ENCODE measurements at places on chromosomes 5 and 9.
A peak's percentile ranks its signal among the peaks of the same experiment; 100 is the strongest.

- no peak for DNase-seq
Observed at GRCh38 chr5:33010846-33011245, 299.7 kb downstream of the NPR3 start.

DNA sequence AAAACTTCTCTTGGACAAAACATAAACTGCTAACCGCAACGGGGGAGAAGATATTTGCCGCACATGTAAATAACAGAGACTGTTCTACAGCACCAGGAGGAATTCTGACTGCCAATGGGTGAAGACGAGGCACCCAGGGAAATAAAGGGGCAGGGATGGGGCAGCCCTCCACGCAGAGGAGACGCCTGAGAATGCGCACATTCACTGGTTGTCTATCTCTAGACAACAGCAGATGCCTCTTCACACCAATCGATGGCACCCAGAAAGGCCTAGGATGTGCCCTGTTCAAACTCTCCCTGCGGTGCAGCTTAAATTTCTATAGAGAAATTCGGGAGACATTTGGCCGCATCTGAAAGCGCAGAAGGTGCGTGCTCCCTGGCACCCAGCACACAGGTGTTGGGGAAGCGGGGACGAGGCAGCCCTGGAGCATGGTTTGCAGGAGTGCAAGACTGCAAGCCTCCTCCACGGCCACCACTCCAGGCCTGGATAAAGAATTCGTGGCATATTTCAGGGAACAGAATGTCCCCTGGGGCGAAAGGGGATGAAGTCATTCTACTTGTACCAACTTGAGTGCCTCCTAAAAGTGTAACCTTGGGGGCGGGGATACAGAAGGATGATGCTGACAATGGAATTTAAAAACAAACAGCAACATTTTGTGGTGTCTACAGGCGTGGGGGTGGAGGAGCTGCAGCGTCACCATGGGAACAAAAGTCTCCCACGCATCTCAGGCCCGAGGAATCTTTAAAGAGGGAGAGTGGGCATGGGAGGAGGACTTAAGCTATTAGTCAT lies 6.3 kb upstream of the IRX2 start:
- no peak for DNase-seq

- no peak for DNase-seq
Observed at GRCh38 chr9:7415836-7416235, 383.7 kb downstream of the DMAC1 start.

GRCh38 chr9:123335193-123335985 lies 20.6 kb upstream of the CRB2 start:
- DNase-seq: no peak

DNA sequence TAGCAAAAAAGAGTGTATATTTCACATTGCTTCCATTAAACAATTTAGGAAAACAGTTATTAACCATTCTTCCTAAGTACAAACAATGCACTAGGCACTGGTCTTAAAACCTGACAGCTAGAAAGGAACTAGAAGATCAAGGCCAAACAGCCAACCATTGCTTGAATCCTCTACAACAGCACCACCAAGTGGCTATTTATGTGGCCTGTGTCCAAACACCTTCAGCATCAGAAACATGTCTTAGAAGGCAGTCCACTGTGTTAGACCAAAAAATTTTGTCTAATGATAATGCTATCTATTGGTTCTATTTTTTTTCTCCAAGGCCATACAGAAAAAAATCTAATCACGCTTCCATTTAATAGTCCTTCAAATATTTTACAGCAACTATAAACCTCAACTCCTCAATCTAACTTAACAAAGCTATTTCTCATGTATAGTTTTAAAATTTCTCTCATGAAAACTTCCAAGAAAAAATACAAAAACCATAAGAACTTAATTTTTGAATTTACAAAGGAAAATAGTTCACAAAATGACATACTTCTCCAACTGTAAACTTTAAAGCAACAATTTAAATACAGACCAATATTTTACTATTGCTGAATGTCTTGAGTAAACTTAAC lies 36.1 kb downstream of the CAAP1 start:
- DNase-seq: no peak

GRCh38 chr5:76527685-76528161 lies 95.5 kb downstream of the F2RL2 start:
- no peak for DNase-seq

GRCh38 chr9:130156672-130157071 lies 15.5 kb upstream of the NCS1 start:
- DNase-seq: no peak

- DNase-seq: peak; percentile 12
Observed at GRCh38 chr5:142015781-142016533, 3.1 kb upstream of the GNPDA1 start.

DNA sequence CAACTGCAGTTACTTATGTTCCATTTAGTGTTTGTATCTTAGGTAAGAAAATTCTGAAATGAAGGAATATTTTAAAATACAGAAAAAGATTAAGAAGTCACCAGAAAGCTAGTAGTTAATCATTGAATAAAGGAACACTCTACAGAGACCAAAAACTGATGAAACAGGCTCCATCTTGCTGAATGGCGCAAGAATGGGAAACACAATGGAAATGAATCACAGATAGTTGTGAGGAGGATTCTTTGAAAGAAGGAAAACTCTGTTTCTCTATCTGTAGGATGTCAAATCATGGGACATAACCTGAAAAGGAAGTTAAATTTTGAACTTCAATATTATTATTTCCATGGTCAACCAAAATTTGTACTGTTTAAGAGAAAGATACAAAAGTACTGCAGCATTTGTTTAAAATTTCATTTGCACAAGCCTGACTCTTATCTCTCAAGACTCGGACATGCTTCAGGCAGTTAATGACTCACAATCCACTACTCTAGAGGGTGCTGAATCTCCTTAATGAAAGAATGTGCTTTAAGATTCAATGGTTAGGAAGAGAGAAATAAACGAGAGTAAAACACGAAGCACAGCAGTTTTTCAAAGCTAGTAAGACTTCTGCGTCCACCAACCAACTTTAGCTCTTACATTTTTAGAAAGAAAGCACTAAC lies 1064.4 kb upstream of the DMAC1 start:
- DNase-seq: no peak
